Osteocyte (in vitro differentiated cells): ENCODE measurements at places on chromosomes 11 and 22. TPM values are rescaled to one million over a fixed set of nuclear protein-coding genes. Genes with fewer than 3 reads are reported as not detected.

- peak; percentile 74 for DNase-seq
- H3K27me3 ChIP-seq, result no peaks in the 10 kb centered on the region
- H3K27ac ChIP-seq, result peak overlapping the region; percentile 99
Observed at GRCh38 chr11:65425105-65425970, 2.7 kb downstream of the NEAT1 start.

DNA sequence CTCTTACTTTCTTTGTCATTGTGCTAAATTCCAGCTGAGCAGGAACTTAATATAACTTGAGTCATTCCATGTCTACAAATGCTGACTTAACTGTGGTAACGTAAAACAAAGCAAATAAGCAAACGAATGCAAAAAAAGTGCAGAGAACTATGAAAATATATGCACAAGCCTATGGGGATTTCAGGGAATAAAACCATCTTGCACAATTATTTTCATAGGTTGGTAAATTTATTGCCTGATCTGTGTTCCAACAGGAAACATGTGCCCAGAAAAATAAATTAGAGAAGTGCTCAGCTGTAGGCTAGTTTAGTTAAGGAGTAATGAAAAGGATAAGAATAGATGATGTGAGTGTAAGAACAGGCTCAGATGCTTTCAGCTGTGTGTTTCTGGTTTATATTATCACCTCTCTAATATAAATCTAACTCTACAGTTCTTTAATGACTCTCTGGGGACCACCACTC is 1169.3 kb downstream of the LRRC4C start:
- H3K27me3 ChIP-seq, result peaks cover 49% of the 10 kb centered on the region
- peak overlapping the region; percentile 36 for H3K27ac ChIP-seq
- H3K4me3 ChIP-seq, result no peak overlapping the region

GRCh38 chr22:36781656-36782627 is 6.0 kb upstream of the IFT27 start:
- no peaks in the 10 kb centered on the region for H3K36me3 ChIP-seq
- H3K27me3 ChIP-seq, result peaks cover 46% of the 10 kb centered on the region
- no peak overlapping the region for H3K4me3 ChIP-seq
- DNase-seq, result peak; percentile 90

GRCh38 chr11:100328626-100329340 is 358.3 kb upstream of the ARHGAP42 start:
- H3K27me3 ChIP-seq, result no peaks in the 10 kb centered on the region
- H3K4me1 ChIP-seq, result no peaks in the 10 kb centered on the region
- no peak overlapping the region for H3K4me3 ChIP-seq
- H3K27ac ChIP-seq, result no peak overlapping the region

- H3K4me3 ChIP-seq, result peak overlapping the region; percentile 79
- no peak for DNase-seq
- H3K27ac ChIP-seq, result no peak overlapping the region
- H3K27me3 ChIP-seq, result no peaks in the 10 kb centered on the region
- peaks cover 11% of the 10 kb centered on the region for H3K4me1 ChIP-seq
- no peaks in the 10 kb centered on the region for H3K36me3 ChIP-seq
Observed at GRCh38 chr11:911890-912219, 1.2 kb upstream of the CHID1 start.

- H3K4me1 ChIP-seq, result peaks cover 11% of the 10 kb centered on the region
- no peak overlapping the region for H3K27ac ChIP-seq
- DNase-seq, result peak; percentile 48
- H3K27me3 ChIP-seq, result no peaks in the 10 kb centered on the region
Observed at GRCh38 chr22:40281717-40282116, 64.6 kb upstream of the ADSL start.

- no peak overlapping the region for H3K27ac ChIP-seq
- DNase-seq, result no peak
- no peaks in the 10 kb centered on the region for H3K36me3 ChIP-seq
- H3K27me3 ChIP-seq, result peaks cover 10% of the 10 kb centered on the region
- H3K4me1 ChIP-seq, result peaks cover 23% of the 10 kb centered on the region
Observed at GRCh38 chr11:102926517-102926916, 29.0 kb downstream of the MMP13 start.

DNA sequence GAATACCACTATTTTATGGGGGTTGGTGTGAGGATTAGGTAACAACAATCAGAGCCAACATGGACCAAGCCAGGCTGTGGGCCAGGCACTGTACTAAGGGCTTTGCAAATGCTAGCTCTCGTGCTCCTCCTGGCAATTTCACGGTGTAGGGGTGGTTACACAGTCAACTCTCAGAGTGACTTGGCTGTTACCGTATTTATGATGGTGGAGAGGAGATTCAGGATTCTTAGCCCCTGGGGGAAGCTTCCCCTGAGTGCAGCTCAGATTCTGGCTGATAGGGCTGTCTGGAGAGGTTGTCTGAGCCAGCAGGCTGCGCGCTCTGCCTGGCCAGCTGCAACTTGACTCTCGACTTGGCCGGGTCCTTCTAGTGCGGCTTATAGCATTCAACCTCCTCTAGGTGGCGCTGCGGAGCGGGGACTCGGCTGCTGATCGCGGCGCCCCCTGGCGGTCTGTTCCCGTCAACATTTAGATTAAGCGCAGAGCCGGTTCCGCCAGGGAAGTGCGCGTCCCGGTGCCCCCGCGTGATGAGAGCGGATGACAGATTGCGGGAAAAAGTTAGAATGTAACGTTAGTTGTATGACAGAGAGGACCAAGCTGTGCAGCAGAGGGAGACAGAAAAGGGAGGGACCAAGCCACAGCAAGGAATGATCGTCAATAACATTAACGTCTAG is 4.5 kb upstream of the NCF4 start:
- peaks cover 26% of the 10 kb centered on the region for H3K27me3 ChIP-seq
- no peak overlapping the region for H3K4me3 ChIP-seq
- peak; percentile 97 for DNase-seq
- peaks cover 6% of the 10 kb centered on the region for H3K4me1 ChIP-seq
- no peaks in the 10 kb centered on the region for H3K36me3 ChIP-seq

- no peak overlapping the region for H3K27ac ChIP-seq
- no peak overlapping the region for H3K4me3 ChIP-seq
- H3K4me1 ChIP-seq, result peaks cover 22% of the 10 kb centered on the region
- no peak for DNase-seq
- no peaks in the 10 kb centered on the region for H3K36me3 ChIP-seq
- H3K27me3 ChIP-seq, result no peaks in the 10 kb centered on the region
Observed at GRCh38 chr11:16297332-16297731, 59.0 kb downstream of the SOX6 start.

DNA sequence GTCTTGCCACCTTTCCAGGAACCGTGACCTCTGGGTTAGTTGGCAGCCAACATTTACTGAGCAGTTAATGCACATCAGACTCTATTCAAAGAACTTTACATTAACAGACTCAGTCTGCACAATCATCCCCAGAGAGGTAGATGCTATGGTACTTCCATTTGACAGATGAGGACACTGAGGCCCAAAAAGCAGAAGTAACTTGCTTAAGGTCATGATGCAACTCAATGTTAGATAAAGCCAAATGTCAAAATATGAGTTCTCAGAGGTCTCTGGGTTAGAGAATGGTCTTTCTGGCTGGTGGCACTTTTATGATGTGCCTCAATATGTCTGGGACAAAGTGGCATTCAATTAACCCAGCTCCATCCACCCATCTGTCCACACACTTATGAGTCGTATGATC is 450.0 kb downstream of the MIAT start:
- H3K4me1 ChIP-seq, result peaks cover 94% of the 10 kb centered on the region
- no peaks in the 10 kb centered on the region for H3K27me3 ChIP-seq
- H3K27ac ChIP-seq, result peak overlapping the region; percentile 76
- no peak overlapping the region for H3K4me3 ChIP-seq

GRCh38 chr22:28574159-28574788 is 105.4 kb downstream of the TTC28 start:
- H3K4me1 ChIP-seq, result peaks cover 12% of the 10 kb centered on the region
- H3K36me3 ChIP-seq, result peaks cover 9% of the 10 kb centered on the region
- H3K27ac ChIP-seq, result no peak overlapping the region
- H3K27me3 ChIP-seq, result no peaks in the 10 kb centered on the region

DNA sequence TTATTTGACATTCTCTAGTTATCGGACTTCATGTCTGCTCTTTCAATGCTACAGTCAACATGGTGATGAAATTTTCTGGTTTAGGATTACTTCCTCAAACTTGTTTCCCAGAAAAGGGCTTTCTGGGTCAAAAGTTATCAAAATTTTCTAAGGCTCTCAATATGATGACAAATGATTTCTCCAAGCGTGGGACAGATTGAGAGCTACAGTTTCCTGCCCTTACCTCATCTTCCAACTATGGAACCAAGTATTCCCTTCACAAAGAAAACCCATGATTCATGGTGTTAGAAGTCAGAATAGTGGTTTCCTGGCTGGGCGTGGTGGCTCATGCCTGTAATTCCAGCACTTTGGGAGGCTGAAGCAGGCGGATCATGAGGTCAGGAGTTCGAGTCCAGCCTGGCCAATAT is 17.8 kb downstream of the MYO18B start:
- H3K4me1 ChIP-seq, result peaks cover 16% of the 10 kb centered on the region
- H3K27me3 ChIP-seq, result no peaks in the 10 kb centered on the region
- H3K4me3 ChIP-seq, result no peak overlapping the region
- DNase-seq, result no peak
- H3K27ac ChIP-seq, result peak overlapping the region; percentile 44

GRCh38 chr22:27853424-27853823 is 51.9 kb upstream of the MN1 start:
- H3K4me1 ChIP-seq, result peaks cover 86% of the 10 kb centered on the region
- H3K27me3 ChIP-seq, result no peaks in the 10 kb centered on the region
- DNase-seq, result no peak
- peaks cover 48% of the 10 kb centered on the region for H3K36me3 ChIP-seq
- H3K27ac ChIP-seq, result peak overlapping the region; percentile 37

DNA sequence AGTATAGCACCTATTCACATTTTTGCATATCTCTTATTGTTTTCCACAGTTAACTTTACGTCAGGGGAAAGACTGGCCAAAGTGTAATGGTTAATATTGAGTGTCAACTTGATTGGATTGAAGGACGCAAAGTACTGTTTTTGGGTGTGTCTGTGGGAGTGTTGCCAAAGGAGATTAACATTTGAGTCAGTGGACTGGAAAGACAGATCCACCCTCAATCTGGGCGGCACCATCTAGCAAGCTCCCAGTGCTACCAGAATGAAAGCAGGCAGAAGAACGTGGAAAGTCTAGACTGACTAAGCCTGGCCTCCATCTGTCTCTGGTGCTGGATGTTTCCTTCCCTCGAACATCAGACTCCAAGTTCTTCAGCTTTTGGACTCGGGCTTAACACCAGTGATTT is 1900.7 kb upstream of the RAG2 start:
- H3K27me3 ChIP-seq, result no peaks in the 10 kb centered on the region
- no peak overlapping the region for H3K27ac ChIP-seq
- no peaks in the 10 kb centered on the region for H3K36me3 ChIP-seq
- DNase-seq, result no peak
- H3K4me1 ChIP-seq, result no peaks in the 10 kb centered on the region

DNA sequence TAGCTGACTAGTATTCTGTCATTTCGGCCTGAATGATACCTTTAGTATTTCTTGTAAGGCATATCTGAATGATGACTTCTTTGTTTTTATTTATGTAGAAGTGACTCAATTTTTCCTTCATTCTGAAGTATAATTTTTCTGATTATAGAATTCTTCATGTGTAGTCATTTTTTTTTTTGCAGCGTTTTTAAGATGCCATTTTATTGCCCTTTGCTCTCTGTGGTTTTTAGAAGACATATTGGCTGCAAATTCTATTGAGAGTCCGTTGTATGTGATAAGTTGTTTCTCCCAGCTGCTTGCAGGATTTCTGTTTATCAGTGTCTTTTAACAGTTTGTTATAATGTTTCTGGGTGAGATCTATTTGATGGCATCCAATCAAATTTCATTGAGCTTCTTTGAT is 1224.8 kb downstream of the JRKL start:
- peaks cover 16% of the 10 kb centered on the region for H3K4me1 ChIP-seq
- H3K27ac ChIP-seq, result peak overlapping the region; percentile 84
- no peak for DNase-seq

DNA sequence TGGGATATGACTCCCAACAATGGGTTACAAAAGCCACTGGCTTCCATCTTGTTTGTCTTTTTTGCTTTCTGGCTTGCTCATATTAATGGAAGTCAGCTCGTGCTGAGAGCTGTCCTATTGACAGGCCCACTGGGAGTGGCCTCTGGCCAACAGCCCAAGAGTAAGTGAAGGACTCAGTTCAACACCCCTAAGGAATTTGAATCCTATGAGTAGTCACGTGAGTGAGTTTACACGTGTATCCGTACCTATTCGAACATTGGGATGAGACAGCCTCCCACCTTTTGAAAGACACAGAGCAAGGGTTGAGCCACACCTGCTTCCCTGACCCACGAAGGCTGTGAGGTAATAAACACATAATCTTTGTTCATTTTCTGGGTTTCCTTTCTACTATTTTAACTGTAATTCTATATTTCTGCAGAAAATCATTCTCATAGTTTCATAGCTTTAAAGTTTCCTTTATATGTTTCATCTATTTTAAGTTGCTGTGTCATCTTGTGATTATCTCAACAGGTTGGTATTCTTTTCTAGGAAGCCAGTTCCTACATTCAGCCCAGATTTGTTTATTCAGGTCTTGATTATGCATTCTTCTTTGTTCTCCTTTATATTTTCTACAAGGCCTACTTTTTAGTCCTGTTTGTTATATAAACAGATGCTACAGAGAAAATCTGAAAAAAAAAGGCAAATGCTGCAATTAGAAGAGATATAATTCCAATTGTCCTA is 802.3 kb downstream of the CNTN5 start:
- no peaks in the 10 kb centered on the region for H3K36me3 ChIP-seq
- DNase-seq, result no peak
- H3K4me1 ChIP-seq, result no peaks in the 10 kb centered on the region

- H3K27me3 ChIP-seq, result no peaks in the 10 kb centered on the region
- no peak overlapping the region for H3K27ac ChIP-seq
- H3K4me1 ChIP-seq, result no peaks in the 10 kb centered on the region
- H3K36me3 ChIP-seq, result peaks cover 15% of the 10 kb centered on the region
- no peak for DNase-seq
Observed at GRCh38 chr22:29979777-29980321, 96.9 kb downstream of the MTMR3 start.

GRCh38 chr11:116948391-116948790 is 111.0 kb upstream of the APOA1 start:
- no peak overlapping the region for H3K4me3 ChIP-seq
- H3K4me1 ChIP-seq, result peaks cover 3% of the 10 kb centered on the region
- peaks cover 19% of the 10 kb centered on the region for H3K36me3 ChIP-seq
- no peaks in the 10 kb centered on the region for H3K27me3 ChIP-seq

GRCh38 chr11:35419184-35419829 is at the start of gene SLC1A2:
Gene SLC1A2 (minus strand): TSS chr11:35419558. CDS start chr11:35418966, 592 bp downstream.
- no peak for DNase-seq
- H3K36me3 ChIP-seq, result peaks cover 2% of the 10 kb centered on the region
- H3K4me3 ChIP-seq, result peak within 1 kb of the TSS; percentile 71
- peaks cover 86% of the 10 kb centered on the region for H3K27me3 ChIP-seq

GRCh38 chr22:46242076-46242475 is 8.0 kb downstream of the CDPF1 start:
- H3K36me3 ChIP-seq, result peaks cover 12% of the 10 kb centered on the region
- peaks cover 6% of the 10 kb centered on the region for H3K4me1 ChIP-seq
- H3K4me3 ChIP-seq, result no peak overlapping the region
- H3K27me3 ChIP-seq, result no peaks in the 10 kb centered on the region

GRCh38 chr11:67418476-67419281 is 3.2 kb downstream of the CARNS1 start:
- H3K27ac ChIP-seq, result no peak overlapping the region
- H3K27me3 ChIP-seq, result no peaks in the 10 kb centered on the region
- no peak for DNase-seq
- peaks cover 21% of the 10 kb centered on the region for H3K4me1 ChIP-seq

The ADAMTS8 gene
- 0.19 and 0.31 TPM in 2 replicates for total RNA-seq

The XNDC1N gene
- 9.4 and 11.8 TPM in 2 replicates for total RNA-seq

The GGTLC3 gene
- total RNA-seq, result not detected in 2 replicates

The POU2AF3 gene
- total RNA-seq, result not detected in 2 replicates

The ALDH3B2 gene
- total RNA-seq, result not detected in 2 replicates

The GTSE1 gene
- total RNA-seq, result 9.4 and 10.0 TPM in 2 replicates

The TRPC6 gene
- 40.7 and 43.8 TPM in 2 replicates for total RNA-seq

The B3GAT1 gene
- 1.6 and 2.4 TPM in 2 replicates for total RNA-seq

The BBOX1 gene
- total RNA-seq, result 2.6 and 3.4 TPM in 2 replicates

The BTBD10 gene
- 29.1 and 29.4 TPM in 2 replicates for total RNA-seq

The CEP164 gene
- total RNA-seq, result 40.1 and 42.0 TPM in 2 replicates
